ENCODE measurements at places on chromosomes 6 and 20.

DNA sequence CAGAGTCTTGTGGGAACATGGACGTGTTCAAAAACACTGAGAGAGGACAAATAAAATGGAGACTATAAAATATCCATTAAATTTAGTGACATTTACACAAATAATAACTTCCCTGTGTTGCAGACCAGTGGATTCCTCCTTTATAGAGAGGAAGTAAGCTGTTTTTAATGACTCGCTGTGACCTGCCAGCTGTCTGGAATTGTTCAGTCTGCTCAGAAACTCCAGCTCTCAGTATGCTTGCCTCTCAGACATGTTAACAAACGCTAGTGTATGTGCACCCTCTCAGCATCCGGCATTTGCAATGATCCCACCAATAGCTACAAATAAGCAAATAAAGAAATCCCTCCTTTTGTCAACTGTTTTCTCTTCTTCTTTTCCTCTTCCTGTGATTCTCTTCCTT, 158.0 kb upstream of the TCF21 start:
- DNase-seq: no peak

- no peak for DNase-seq
Observed at GRCh38 chr6:170433163-170434116, 119.7 kb downstream of the PSMB1 start.

DNA sequence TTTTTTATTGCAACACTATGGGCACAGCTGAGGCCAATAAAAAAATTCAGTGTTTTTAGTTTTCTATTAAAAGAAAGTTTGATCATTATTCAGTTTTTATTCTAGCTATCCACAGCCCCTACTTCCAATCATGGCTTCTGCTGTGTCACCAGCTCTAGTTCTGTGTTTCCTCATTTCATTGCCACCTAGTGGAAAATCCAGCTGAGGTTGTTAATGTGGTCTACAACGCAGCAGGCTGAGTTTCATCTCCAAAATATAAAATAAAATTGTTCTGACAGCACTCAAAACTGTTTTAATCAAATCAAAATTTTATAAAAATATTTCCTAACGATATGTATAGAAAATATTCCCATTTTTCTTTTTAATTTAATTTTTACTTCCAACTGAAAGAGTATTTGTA, 13.6 kb downstream of the COL9A1 start:
- peak; percentile 20 for DNase-seq

GRCh38 chr6:138196122-138196738, 22.1 kb downstream of the PBOV1 start:
- DNase-seq: no peak

DNA sequence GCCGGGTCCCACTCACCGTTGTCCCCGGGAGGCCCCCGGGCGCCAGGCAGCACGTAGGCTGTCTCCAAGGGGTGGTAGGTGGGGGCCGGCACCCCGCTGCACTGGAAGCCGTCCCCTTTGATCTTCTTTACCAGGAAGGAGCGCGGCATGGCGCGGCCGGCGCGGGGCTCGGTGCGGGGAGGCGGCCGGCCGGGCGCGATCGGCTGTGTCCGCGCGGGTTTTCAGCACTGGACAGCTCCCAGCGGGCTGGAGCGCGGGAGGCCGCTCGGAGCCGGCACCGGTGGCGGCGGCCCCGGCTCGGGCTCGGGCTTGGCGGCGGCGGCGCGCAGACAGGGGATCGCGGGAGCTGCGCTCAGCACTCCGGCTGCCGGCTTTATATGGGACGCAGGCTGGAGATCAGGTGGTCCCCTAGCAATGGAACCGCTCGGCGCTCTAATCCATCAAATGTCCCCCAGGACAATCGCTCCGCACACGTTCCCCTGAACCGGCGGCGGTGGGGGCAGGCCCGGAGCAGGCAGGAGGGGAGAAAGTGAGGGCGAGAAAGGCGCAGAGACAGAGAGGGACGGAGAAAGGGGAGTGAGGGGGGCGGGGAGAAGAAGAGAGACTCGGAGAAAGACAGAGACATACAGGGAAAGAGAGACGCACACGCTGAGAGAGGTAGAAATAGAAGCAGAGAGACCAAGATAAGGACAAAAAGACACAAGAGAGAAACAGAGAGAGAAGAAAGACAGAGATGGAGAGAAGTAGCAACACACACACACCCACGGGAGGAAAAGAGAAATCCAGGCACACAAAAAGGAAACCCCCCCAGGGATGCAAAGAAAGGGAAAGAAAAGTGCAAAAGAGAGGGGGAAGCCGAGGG, at the start of gene SCRT2:
SCRT2 (minus strand) TSS at position 350 of the 862 bp plus-strand sequence; CDS start at position 149, 201 bp downstream.
- no peak for DNase-seq

DNA sequence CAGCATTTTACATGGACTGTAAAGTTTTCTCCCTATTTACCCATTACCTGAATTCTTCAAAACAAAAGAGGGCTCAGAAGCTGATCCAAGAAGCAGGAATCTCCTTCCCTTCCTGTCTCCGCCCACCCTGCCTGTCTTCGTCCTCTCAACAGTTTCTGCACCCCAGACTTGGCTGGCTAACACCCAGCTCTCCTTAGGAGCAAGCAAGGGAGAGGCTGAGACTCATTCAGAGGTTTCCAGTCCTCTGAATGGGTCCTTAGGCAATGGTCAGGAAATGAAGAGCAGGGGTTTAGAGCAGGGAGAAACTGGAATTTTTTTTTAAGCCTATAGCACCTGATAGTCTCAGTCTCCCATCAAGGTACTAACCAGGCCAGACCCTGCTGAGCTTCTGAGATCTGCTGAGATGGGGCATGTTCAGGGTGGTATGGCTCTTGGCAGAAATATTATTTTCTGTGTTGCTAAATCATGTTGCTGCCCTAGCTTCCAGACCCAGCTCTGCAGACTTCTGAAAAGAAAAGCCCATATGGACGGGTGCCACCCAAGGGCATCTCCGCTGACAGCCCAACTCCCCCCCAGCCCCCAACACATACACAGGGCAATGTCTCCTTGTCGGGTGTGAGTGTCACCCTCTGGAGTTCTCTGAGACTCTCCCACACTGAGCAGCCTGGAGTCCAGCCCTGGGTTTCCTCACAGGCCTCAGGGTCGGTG, 74.6 kb upstream of the CD93 start:
- no peak for DNase-seq

- no peak for DNase-seq
Observed at GRCh38 chr6:80029470-80029869, 25.0 kb downstream of the TTK start.

GRCh38 chr6:134936931-134937330, 13.0 kb downstream of the ALDH8A1 start:
- no peak for DNase-seq

DNA sequence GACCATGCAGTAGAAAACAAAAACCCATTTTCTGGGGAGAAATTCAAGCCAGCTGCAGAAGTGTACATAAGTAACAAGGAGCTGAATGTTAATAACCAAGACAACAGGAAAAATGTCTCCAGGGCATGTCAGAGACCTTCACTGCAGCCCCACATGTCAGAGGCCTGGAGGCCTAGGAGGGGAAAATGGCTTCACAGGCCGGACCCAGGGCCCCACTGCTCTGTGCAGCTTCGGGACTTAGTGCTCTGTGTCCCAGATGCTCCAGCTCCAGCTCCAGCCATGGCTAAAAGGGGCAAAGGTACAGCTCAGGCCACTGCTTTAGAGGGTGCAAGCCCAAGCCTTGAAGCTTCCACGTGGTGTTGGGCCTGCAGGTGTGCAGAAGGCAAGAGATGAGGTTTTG, 43.6 kb downstream of the HACE1 start:
- DNase-seq: no peak

DNA sequence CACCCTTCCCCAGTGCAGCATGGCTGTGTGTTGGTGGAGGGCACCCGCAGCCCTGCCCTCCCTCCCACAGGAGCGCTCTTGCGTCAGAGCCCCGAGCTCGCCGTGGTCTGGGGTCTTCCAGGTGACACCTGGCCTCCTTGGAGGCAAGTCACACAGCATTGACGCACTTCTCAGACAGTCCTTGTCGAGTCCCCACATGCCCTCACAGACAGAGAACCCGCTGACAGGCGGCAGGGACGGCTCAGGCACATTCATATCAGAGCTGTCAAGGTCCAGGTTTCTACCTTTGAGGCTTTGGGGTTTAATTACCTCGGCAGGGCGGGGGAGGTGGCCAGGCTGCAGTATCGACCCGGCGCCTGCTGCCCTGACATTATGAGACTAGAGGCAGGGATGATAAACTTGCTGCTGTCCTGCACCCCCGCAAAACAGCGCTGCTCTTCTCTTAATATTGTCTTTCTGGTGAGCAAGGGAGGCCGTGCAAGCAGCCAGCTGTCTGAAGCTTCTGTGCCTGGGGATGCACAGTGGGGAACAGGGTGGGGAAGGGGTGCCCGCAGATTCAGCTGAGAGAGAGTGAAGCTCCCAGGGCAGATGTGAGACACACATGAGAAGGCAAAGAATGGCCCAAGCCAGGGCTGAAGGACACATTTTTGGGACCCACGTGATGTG, 4.7 kb downstream of the NPEPL1 start:
- DNase-seq: no peak

GRCh38 chr20:25380945-25381614, 9.6 kb downstream of the ABHD12 start:
- no peak for DNase-seq

DNA sequence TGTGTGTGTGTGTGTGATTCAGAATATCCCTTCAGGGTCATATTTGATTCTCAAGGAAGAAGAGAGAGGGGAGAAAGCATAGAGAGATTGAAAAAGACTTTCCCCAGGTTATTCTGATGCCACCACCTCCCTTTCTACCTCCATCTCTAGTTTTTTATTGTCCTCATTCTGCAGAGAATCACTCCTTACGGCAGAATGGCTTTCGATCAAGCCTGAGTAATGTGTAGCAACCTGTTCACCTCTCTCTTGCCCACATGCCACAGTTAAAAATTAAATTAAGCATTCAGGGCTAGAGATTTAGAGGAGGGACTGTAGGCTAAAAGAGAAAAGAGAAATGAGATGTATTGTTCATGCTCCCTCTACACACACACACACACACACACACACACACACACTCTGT, 18.1 kb downstream of the KLHL32 start:
- no peak for DNase-seq

DNA sequence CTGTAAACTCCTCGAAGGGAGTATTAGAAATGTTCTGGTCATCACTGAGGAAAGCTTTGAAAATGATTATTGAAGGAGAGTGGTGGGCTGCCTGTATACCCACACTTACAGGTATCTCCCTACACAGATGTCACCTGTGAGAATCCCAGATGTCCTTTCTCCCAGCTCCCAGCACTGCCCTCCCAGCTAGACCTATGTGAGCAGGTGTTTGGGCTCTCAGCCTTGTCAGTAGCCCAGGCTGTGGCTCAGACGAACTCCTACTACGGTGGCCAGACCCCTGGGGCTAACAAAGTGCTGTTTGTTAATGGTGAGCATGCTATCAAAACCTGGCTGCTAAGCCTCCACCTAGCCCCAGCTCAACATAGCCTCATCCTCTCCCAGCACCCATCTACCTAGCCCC, 7.1 kb downstream of the PRSS16 start:
- no peak for DNase-seq

DNA sequence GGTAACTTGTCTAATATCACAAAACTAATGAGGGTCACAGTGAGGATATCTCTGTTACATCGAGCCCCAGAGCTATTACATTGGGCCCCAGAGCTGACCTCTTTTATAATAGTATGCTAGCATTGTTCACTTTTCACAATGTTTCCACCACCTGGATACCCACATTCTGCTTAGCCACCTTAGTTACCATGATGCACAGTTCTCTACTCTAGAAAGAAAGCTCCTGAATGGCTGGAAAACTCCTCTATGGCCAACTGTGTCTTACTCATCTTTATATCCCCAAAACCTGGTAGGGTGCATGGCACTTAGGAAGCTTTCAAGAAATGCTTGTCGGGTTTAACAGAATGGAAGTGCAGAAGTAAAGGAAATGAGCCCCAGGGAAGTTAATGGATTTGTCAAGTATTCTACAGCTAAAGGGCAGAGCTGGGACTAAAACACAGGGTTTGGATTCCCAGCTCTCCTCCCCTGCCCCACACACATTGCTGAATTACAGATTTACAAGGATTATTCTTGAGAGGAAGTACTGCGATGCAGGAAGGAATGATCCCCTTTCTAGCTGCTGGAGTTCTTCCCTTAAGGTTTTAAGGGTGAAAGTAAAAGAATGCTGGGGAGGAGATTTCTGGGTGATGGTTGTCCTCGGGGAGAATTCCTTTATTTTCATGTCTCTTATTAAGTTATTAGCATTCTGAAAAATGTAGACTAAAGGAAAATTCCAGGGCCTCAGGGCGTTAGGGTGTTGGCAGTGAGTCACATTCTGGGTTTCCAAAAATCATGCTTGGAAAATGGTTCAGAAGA, 16.1 kb upstream of the HINT3 start:
- no peak for DNase-seq

DNA sequence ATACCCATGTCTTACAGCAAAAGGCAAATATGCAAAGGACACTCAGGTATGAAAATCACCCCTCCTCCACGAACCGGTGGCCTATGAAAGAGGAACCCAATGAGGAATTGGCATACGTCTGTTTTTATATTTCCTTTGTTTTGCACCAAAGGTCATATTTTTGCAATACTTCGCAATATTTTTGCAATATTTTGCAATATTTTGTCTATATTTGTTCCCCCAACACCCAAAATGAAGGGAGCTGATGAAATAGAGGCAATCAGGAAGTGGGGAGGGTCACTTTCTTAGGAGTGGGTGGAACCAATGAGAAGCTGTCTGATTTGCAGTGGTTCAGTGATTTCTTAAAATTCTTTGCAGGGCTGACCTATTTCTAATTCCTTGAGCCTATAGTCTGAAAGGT, 296.8 kb upstream of the TSHZ2 start:
- DNase-seq: no peak

- DNase-seq: no peak
Observed at GRCh38 chr20:52035977-52036376, 155.6 kb downstream of the ZFP64 start.

GRCh38 chr6:148364056-148364824, 21.6 kb downstream of the SASH1 start:
- no peak for DNase-seq

DNA sequence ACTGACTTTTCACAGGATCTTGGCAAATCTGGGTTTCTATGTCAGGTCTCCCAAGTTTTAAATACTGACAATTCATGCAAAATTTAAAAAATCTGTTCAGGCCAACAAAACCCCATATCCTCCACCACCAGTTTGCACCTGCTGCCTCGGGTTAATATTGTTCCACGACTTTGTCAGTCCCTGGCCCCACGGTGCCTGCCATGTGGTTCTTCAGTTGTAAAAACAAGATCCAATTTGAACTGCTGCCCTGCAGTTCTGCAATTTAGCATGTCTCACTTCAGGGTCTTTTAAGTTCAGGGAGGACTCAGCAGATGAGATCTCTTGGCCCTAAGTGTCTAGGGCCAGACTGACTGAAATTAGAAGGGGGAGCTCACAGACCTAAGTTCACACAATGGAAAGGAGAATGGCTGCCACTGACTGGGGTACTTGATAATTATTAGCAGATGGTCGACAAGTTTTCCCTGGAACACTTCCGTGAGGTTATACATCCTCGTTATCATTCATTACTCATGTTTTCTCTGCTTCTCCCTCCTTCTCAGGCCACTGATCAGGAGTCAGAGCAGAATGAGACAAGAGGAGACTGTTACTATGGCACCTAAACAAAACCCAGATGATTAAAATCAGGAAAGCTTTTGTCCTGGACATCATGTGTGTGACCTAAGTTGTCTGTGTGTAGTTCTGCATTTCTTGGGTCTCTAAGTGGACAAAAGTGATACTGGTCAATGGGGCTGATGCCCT, 223.6 kb downstream of the KIF16B start:
- no peak for DNase-seq
